ENCODE measurements at places on chromosomes 3 and 15.

GRCh38 chr3:129718201-129718600 lies 111.7 kb upstream of the PLXND1 start:
- no peak for DNase-seq

DNA sequence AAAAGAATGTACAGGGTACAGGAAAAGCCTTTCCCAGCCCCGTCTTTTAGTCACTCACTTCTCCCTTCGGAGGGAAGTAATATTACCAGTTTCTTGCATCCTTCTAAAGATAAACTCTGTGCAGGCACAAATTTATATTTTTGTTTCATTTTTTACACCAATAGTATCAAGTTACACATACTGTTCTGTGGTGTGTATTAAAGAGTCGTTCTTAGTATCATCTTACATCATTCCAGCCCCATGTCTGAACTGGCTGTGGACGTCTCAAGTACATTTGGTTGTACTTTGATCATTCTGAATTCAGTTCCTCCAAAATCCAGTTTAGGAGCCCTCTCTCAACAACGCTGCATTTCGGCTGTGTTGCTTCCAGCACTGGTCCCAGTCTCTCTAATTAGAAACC lies 68.7 kb downstream of the LMLN start:
- no peak for DNase-seq

GRCh38 chr3:160012108-160012507 lies 23.5 kb downstream of the IL12A start:
- no peak for DNase-seq

- DNase-seq, result no peak
Measured at GRCh38 chr3:60064210-60065178, 1014.7 kb upstream of the CFAP20DC start.

DNA sequence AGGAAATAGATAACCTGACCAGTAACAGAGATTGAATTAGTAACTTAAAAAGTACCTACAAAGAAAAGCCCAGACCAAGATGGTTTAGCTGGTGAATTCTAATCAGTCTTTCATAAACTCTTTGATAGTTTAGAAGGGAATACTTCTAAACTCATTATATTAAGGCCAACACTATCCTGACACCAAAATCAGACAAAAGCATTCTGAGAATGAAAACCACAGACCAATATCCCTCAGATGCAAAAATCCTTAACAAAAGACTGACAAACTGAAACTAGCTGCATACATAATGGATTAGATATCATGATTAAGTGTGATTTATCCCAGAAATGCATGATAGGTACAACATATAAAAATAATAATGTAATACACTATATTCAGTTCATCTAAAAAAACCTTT lies 115.6 kb downstream of the RFX7 start:
- DNase-seq, result no peak

Measured in stimulated activated CD4-positive, alpha-beta T cell treated with anti-CD3 and anti-CD28 coated beads, TNF-alpha, amount 100 ng/mL, for 24 hours (primary cell).